ENCODE measurements at places on chromosomes 4 and X.

DNA sequence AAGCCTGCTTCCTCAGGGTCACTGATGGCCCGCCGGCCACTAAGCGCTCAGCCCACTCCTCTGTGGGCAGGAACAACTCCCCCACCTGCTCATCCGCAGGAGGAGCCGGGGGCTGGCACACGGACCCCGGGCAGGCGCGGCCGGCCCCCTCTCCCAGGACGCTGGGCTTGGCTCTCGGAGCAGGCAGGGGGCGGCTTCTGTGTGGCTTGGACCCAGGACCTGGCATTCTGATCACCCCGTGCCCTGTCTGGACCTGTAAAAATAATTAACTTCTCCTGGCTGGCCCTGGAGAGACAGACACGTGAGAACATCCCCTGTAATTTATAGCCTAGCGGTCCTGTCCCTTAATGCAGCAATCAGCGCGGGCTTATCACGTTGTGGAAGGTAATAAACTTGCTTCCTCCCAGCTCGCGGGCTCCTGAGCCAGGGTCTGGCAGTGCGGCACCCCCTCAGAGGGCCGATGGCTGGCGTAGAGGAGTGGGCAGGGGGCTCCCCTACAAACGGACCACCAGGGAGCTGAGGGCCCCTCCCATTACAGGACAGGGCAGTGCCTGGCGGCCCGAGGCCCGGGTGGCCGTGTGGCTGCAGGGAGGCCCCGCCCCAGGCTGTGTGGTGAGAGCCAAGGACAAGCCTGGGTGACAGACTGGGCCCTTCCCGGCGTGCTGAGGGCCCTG lies 84.5 kb upstream of the NKX1-1 start:
- no peak for DNase-seq

- DNase-seq = no peak
These were observed 200.7 kb upstream of the IL15 start for GRCh38 chr4:141435446-141436225.

DNA sequence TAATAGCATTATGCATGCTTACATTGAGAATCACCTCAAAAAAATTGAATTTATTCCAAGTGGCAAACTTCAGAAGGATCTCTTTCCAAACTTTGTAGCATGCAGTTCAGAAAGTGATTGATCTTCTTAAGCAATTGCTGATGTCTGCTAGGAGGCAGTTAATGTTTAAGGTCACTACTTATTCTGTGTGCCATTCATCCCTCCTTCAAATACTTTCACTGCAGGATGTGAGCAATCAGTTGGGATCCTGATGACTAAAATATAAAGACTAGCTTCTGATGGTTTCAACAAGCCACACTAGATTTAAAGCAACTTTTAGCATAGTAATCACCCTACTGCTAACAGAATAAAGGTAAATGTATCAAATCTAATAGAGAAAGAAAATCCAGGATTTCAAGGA lies 414.1 kb downstream of the ADGRL3 start:
- no peak for DNase-seq

GRCh38 chr4:65724973-65725372 lies 54.7 kb upstream of the EPHA5 start:
- DNase-seq = no peak

DNA sequence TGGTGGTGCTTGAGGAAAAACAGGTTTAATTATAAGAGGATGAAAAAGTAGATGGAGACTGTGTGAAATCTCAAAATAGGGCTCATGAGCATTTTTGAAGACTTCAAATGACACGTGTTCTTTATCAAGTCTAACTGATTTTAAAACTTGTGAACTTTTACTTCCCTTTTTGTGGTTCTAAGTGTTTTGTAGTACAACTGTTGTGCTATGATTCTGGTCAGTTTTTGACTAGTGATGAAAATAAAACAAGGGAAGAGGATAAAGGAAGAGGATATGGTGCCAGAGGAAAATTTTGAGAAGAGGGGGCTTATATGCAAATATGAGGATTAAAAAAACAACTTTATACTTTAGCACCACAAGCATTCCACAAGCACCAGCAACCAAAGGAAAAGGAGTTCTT lies 644.0 kb downstream of the RPA4 start:
- no peak for DNase-seq

- no peak for DNase-seq
These were observed 79.8 kb downstream of the APBB2 start for GRCh38 chr4:41134581-41134980.

- no peak for DNase-seq
These were observed 20.9 kb upstream of the ING2 start for GRCh38 chr4:183483997-183484396.

DNA sequence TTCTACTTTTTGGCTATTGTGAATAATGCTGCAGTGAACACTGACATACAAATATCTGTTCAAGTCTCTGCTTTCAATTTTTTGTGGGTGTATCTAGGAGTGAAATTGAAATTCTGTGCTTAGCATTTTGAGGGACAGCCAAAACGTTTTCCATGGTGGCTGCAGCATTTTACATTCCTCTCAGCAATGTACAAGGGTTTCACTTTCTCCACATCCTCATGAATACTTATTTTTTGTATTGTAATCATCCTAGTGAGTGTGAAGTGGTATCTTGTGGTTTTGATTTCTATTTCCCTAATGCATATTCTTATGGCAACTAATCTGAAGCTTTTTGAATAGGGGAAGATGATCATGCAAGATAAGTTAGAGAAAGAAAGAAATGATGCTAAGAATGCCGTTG lies 40.3 kb downstream of the HSPA4L start:
- no peak for DNase-seq

GRCh38 chr4:173253561-173253960 lies 80.6 kb downstream of the HMGB2 start:
- no peak for DNase-seq

DNA sequence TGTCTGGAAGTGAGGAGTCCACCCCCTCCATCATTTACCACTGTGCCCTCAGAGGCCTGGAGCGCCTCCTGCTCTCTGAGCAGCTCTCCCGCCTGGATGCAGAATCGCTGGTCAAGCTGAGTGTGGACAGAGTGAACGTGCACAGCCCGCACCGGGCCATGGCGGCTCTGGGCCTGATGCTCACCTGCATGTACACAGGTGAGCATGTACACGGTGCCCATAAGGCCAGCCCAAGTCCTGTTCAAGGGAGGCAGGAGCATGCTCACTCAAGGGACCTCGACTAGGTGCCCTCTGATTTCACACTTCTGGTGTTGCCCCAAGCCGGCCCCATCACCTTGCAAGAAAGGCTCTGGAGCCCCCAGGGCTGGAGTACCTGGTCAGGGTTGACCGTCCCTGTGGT lies 13.4 kb upstream of the MSANTD1 start:
- no peak for DNase-seq

- DNase-seq = no peak
These were observed 2.9 kb upstream of the KLHL2 start for GRCh38 chr4:165204462-165204830.

DNA sequence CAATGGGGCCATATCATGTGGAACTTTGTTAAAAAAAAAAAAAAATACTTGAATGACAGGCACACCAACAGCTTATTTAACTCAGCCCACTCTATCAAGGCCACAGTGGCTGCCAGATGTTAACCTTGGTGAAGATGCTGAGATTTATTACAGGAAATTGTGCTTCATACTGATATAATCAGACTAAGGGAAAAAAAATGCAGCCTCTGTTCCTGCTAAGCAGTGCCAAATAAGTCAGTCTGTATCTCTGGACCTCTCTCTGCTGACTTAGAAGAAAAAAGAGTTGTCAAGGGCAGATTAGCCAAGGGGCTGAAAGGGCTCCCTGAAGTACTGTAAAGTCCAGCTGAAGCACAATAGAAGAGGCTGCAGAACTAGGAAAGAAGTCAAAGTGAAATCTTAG lies 677.7 kb upstream of the HTR2C start:
- DNase-seq = no peak

DNA sequence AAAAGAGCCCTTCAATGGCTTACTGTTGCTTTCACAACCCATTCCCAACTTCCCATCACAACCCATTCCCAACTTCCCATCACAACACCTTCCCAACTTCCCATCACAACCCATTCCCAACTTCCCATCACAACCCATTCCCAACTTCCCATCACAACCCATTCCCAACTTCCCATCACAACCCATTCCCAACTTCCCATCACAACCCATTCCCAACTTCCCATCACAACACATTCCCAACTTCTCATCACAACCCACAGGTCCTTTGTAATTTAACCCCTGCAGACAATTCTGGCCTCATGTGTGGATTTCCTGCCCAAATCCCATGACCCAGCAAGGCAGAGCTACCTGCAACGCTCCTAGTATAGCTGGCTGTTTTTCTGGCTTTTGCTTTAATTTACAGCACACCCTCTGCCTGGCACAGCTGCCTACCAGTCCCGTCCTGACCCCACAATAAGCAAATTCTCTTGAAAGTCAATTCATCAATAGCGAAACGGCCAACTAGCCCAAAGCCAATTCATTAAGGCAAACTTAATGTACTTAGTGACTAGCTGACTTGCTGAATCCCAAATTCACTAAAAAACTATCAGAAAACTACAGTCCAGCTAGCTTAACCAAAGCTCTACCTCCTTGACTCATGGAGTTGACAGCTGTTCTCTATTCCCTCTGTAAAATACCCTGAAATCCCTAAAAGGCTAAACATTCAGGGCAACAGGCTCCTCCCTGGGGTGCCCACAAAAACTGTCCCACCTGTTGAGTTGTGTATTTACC lies 75.6 kb downstream of the AFAP1 start:
- DNase-seq = no peak

DNA sequence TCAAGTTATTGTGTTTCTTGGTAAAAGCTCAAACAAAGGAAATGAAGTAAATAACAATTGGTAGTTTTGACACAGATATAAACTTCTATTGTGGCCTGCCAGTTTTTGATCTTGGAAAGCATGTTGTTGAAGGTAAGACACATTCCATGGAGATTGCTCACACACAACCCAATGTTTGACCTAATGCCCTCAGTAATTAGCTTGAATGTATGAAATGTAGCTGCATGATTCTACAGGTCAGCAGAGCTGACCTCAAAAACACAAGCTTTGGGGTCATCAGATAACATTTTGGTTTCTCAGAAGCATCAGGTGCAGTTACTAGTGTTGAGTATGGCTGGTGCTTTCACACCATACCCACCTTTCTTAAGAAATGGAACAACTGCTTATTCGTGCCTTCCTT lies 16.5 kb downstream of the GPR173 start:
- DNase-seq = no peak

GRCh38 chr4:7924163-7924562 lies 15.5 kb downstream of the AFAP1 start:
- no peak for DNase-seq

GRCh38 chr4:148445071-148445859 lies 3.1 kb upstream of the NR3C2 start:
- DNase-seq = no peak

GRCh38 chrX:10620121-10620699 lies at the start of gene MID1:
Gene MID1, minus strand, starts transcription at chrX:10620585. Its CDS starts 53,038 bp downstream, at chrX:10567547.
- no peak for DNase-seq

DNA sequence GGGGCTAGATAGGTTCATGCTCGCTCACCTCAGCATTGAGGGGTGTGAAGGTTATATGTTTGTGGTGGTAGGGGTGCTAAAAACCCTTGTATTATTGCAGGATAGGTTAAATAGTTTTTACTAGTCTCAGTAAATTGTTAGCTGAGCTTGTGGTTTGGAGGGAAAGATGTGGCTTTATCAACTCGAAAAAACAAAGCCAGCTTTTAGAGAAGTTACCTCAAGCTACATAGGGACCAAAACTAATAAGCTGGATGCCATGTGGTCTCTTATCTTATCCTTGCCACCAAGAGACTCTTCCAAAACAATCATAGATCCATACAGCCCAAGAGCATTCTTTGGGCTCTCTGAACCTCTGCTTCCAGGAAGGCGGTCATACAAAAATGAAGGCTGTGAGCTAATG lies 29.2 kb downstream of the MSN start:
- no peak for DNase-seq

- DNase-seq = no peak
These were observed 615 bp downstream of the CACNA1F start for GRCh38 chrX:49232525-49232924.

GRCh38 chrX:121103381-121103780 lies 56.0 kb downstream of the GLUD2 start:
- no peak for DNase-seq

All from SIG-M5 (cell line).